ENCODE measurements at places on chromosomes 1 and 21.

- no peak for DNase-seq
These were observed 4.3 kb upstream of the SLC35D1 start for GRCh38 chr1:67058242-67058641.

DNA sequence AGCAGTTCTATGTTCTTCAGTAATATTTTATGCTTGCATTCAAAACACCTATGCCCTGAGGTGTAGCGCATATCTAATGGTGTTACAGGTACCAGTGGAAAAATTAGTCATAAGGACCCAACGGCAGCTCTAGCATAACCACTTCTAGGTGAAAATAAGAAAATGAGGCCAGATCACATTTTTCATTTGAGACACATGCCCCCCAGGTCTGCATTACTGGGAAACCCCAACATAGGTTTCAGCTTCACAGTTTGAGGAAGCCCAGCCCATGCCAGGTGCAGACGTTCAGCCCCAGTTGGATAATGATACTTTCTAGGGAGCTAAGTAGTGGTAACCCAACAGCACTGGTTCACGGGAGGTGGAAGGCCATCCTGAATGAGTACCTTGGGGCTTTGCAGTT lies 129.8 kb downstream of the CNIH3 start:
- no peak for DNase-seq

GRCh38 chr1:63322114-63322943 lies at the start of gene FOXD3:
Gene FOXD3, plus strand, starts transcription at chr1:63322567. Its CDS starts 492 bp downstream, at chr1:63323059.
- no peak for DNase-seq

GRCh38 chr1:225888898-225889601 lies at the start of gene LEFTY1:
Gene LEFTY1, minus strand, starts transcription at chr1:225889146. Its CDS starts 80 bp downstream, at chr1:225889066.
- no peak for DNase-seq

DNA sequence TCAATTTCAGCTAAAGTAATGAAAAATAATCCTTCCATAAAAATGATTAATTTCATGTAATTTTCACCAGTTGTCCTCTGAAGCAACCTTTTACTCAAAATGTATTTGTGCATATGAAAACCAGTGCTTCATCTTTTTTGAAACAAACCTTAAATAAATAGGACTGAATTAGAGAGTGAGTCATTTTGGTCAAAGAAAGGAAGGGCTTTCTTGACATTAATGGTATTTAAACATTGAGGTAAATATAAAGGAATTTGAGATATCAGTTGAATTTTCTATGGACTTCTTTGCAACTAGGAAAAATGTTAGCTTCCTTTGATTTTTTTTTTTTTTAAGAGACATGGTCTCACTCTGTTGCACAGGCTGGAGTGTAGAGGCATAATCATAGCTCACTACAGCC lies 38.7 kb downstream of the SNX7 start:
- no peak for DNase-seq

DNA sequence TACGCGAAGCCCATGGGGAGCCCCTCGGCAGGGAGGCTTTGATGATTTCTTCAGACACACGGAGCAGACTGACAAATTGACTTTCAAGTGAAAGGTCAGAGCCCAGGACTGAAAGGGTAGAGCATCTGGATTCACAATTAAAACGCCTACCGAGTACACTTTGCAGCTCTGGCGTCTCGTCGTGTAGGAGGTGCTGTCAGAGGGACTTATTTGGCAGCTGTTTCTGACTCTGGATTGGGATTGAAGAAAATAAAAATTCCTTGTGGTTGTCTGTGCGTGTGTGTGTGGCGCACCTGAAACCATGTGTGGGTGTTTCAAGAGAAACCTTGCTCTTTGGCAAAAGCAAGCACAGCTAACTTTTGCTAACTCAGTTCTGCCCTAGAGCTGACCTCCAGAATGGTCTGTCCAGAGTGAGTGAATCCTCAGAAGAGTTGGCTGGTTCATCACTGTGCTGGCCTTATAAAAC lies 348.7 kb downstream of the HLX start:
- no peak for DNase-seq

- no peak for DNase-seq
These were observed 75.1 kb downstream of the VPS26C start for GRCh38 chr21:37192019-37192418.

DNA sequence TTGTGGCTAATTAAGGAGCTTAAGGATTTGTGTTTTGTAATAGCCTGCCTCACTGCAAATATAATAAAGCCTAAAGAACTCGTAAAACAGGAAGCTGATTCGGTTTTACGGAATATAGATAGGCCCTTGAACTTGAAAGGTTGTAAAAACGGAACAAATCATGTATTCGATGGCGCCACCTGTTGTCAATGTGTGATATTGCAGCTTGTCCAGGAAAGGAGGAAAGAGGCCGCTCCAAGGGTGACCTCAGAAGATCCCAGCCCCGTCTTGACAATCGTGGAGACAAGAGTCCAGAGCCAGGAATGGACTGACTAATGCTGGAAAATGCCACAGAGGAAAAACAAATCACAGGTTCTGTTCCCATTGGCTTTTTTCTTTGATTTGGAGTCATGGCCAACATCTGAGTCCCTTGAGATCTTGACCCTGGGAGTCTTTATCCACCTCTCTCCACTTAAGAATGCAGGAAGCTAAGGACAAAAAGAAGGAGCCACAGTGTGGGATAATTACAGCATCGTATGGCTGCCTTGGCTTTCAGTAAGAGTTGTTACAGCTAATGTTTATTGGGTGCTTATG lies 7.0 kb upstream of the IGSF21 start:
- no peak for DNase-seq

DNA sequence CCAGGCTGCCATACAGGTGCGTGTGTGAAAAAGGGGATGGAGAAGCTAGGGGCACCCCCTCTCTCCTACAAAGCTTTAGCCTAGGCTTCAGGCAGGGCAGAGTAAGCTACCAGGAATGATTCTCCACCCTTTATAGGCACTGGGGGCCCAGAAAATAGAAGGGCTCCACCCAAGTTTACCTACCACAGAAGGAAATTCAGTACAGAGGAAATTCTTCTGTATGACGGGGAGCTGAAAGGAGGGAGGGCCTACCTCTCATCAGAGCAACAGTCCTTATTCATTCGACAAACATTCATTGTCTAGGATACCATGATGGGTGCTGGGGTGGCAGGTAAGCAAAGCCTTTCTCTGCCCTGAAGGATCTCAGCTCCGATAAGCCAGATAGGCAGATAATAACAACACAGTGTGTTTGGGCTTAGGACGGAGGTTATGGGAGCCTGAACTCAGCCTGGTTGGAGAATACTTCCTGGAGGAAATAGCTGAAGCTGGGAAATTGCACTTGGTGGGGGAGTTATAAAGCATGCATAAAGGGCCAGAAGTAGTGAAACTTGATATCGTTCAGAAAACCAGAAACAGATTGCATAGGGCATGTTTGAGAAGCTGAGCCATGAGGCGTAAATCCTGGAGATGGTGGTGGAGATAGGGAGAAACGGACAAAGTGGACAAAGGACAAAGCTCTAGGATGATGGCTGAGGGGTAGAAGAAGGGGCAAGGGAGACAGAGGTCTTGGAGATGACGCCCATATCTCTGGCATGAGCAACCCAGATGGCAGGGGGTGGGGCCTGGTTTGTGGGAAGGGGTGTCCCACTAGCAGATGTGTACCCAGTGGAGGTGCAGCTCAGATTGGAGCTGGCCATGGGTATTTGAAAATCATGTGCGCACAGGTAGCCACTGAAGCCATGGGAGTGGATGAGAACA lies 5.3 kb upstream of the P3R3URF start:
- DNase-seq = no peak

DNA sequence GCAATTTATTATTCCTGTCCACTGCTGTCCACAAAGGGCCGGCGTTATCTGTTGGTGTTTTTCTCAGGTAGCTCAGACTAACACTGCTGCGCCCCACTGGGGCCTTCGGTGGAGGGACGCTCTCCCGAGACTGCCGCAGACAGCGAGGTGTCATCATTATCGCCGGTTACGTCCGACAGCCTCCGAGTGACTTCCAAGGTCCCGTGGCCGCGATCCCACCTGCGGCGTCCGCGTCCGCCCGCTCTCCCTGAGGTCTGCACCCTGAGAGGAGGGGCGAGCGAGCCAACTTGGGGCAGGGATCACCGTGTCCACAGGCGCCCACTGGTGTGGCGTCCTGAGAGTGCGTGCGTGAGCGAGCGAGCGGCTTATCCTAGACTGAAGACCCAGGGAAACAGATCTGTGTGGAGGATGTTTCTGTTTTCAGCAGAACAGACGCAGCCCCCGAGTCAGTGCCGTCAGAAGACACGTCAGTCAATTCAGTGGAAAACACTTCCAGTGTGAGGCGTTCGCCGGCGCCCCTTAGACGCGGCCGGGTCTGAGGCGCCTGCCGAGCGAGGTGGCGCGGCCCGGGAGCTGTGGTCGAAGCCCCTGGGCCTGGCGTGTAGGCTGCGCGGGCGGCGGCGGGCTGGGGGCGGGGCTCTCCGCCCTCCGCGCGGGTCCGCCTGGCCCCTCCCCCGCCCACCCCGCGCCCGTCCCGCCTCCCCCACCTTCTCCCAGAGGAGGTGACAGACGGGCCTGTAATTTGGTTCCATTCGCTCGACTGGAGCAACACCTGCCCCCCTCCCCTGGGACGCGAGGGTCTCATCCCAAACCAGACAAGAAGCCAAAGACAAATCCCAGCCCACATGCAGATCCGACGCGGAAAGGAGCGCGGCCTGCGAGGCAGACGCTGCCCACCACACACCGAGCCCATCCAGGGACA lies 12.6 kb downstream of the NHLH2 start:
- DNase-seq = no peak

DNA sequence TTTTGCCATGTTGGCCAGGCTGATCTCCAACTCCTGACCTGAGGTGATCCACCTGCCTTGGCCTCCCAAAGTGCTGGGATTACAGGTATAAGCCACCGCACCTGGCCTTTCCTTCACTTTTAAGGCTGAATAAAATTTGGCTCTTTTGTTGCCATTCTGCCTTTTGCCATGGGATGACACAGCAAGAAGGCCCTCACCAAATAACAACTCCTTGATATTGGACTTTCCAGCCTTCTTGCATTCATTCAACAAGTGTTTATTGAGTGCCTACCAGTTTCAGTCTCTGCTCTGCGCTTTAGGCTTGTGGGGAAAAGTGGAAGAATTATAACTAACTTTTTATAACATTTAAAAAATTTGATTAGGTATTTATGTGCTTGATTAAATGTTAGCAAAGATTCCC lies 1.9 kb upstream of the NVL start:
- DNase-seq = no peak

- no peak for DNase-seq
These were observed 8.3 kb downstream of the TRNP1 start for GRCh38 chr1:27001570-27002360.

DNA sequence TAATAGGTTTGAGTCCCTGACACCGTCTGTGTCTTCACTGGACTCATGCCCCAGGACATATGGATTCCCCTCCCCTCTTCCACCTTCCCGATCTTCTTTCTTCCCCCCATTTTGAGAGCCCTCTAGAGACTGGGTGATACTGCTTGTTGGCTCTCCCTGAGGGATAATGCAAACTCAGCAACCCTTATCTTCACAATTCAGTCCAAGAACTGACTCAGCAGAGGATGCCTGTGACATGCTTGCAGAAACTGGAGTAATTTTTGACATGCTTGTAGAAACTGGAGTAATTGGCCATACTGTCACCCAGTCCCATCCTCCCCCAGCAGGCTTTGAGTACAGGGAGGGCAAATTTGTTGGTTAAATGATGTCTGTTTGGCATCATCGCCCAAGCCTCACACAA lies 127.6 kb upstream of the CTTNBP2NL start:
- DNase-seq = no peak

- no peak for DNase-seq
These were observed 10.1 kb upstream of the MAP1LC3C start for GRCh38 chr1:242008826-242009495.

GRCh38 chr1:199168888-199169585 lies 530.2 kb downstream of the PTPRC start:
- DNase-seq = no peak

DNA sequence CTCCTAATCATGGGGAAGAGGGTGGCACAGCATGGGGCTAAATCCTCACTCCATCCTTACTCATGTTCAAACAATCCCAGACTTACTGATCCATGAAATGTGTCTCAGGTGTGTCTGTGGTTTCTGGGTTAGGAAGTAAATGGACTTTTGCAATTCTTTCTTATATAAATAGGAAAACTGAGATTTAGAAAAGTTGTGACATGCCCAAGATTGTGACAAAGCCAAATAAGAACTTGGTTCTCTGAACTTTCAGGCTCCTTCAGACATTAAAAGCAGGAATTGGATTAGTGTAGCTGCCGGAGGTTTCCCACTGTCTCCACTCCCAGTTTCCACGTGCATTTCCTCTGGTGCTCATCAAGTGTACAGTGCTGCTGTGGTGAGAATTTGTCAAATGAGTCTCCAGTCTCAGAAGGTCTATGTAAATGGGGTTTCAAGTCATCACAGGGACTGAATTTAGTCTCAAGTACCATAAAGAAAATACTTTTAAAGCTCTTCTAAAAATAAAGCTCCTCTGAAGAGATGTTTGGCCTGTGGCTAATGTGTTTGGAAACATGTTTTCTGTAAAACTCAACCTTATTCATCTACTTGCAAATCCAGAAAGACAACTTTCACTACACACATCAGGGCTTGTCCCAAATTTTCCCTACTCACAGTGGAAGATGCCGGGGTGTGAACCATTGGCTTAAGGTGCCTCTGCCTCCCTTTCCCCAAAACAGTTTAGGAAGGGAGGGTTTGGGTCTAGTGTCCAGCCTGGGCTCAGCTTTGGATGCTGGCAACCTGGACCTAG lies 115.2 kb downstream of the NGF start:
- no peak for DNase-seq

- DNase-seq = no peak
These were observed 59.3 kb upstream of the FBXO28 start for GRCh38 chr1:224054611-224055010.

- DNase-seq = no peak
These were observed 275.1 kb downstream of the PTPRU start for GRCh38 chr1:29511436-29511835.

GRCh38 chr1:116284819-116285390 lies 88.1 kb upstream of the ATP1A1 start:
- no peak for DNase-seq

GRCh38 chr1:91603409-91603808 lies 102.8 kb downstream of the CDC7 start:
- DNase-seq = no peak

DNA sequence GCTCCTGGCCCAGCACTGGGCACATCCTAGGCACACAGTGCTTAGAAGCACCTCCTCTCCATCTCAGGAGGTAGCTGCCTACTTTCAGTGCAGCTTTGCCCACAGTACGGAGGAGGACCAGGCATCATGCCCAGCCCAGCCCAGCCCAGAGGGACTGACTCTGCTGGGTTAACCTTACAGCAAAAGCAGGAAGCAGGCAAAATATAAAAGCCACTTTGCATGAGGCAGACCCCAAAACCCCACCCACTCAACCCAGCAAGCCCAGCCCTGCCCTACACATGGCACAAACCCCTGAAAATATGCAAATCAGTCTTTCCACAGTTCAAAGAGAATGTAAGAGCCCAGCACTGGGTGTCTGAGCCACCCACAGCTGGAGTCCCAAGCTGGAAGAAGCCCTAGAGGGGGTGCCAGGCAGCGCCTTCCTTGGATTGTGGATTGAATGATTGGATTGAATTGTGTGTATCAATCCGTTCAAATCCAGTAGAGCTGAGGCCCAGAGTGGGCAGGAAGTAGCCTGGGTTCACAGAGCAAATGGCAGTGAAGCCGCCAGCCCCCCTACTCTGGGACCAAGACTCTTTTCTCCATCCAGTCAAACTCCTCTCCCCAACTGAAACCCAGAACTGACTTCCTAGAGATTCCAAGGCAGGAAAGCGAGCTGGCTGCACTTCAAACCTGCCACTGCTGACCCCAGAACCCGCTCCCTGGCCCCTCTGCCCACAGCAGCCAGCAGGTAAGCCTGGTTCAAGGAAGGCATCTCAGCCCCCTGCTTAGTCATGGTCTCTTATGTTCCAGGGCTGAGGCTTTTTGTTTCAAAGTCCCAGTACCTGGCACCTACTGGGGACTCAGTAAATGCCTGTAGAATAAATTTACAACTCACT lies 117.7 kb downstream of the LACTBL1 start:
- no peak for DNase-seq
